ENCODE measurements at places on chromosomes 5 and 9. TPM values are rescaled to one million over a fixed set of nuclear protein-coding genes. Genes with fewer than 3 reads are reported as not detected.

BARHL1 gene
- total RNA-seq, result not detected

IL5 gene
- total RNA-seq, result not detected

LAMC3 gene
- total RNA-seq, result 0.29 TPM

NME5 gene
- 1.0 TPM for total RNA-seq

LCN10 gene
- total RNA-seq, result not detected

CCNH gene
- total RNA-seq, result 62.0 TPM

IFNB1 gene
- total RNA-seq, result not detected

NRARP gene
- 2.2 TPM for total RNA-seq

PNPLA7 gene
- under 0.01 TPM for total RNA-seq

SAXO1 gene
- total RNA-seq, result not detected

RGS7BP gene
- not detected for total RNA-seq

SLC1A3 gene
- total RNA-seq, result 1.3 TPM

EIF4E1B gene
- total RNA-seq, result not detected
